ENCODE measurements at places on chromosomes 6 and 20.

GRCh38 chr20:19498756-19499155 is 259.3 kb upstream of the RIN2 start:
- no peak overlapping the region for H3K4me3 ChIP-seq
- H3K27me3 ChIP-seq, result no peaks in the 10 kb centered on the region
- H3K4me1 ChIP-seq, result no peaks in the 10 kb centered on the region
- H3K36me3 ChIP-seq, result no peaks in the 10 kb centered on the region
- DNase-seq, result no peak

DNA sequence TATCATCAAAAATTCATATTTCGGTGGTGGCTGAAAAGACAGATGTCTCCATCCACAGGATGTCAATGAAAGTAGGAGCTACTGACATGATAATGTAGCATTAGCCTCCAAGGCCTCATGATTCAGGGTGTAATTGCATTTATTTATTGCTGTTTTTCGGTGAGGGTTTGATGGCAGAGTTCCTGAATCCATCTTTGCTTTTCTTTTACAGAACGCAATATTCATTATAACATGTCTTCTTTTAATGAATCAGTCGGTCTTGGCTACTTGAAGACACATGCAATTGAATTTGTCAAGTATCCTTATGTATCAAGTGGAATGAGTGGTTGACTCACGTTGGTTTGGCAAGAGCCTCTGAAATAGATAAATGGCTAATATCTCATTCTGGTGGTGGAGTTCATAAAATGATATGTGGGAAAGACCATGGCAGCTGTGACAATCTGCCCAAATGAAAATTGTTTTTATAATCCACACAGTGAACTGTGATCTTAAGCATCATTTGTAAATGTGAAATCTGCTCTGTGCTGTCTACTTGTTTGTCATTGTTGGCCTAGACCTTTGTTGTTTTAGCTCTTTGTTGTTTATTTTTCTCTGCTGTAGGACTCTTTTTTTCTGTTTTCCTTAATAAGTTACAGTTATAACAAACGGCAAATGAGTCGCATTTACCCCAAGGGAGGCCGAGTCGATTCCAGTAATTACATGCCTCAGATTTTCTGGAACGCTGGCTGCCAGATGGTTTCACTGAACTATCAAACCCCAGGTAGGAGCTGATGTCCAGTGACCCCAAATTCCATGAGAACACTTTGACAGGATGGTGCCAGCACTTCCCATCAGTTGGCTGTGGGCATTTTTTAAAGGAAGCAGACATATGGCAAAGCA is 105.7 kb upstream of the LAMP5 start:
- no peaks in the 10 kb centered on the region for H3K27me3 ChIP-seq
- no peak overlapping the region for H3K27ac ChIP-seq
- peaks cover 46% of the 10 kb centered on the region for H3K4me1 ChIP-seq
- H3K36me3 ChIP-seq, result no peaks in the 10 kb centered on the region

GRCh38 chr6:114142258-114142657 is 171.3 kb upstream of the HDAC2 start:
- no peaks in the 10 kb centered on the region for H3K4me1 ChIP-seq
- no peak overlapping the region for H3K27ac ChIP-seq

- no peak overlapping the region for H3K27ac ChIP-seq
- no peaks in the 10 kb centered on the region for H3K36me3 ChIP-seq
- no peak overlapping the region for H3K4me3 ChIP-seq
- no peaks in the 10 kb centered on the region for H3K4me1 ChIP-seq
These were observed 541.0 kb upstream of the SPTLC3 start for GRCh38 chr20:12467758-12468157.

DNA sequence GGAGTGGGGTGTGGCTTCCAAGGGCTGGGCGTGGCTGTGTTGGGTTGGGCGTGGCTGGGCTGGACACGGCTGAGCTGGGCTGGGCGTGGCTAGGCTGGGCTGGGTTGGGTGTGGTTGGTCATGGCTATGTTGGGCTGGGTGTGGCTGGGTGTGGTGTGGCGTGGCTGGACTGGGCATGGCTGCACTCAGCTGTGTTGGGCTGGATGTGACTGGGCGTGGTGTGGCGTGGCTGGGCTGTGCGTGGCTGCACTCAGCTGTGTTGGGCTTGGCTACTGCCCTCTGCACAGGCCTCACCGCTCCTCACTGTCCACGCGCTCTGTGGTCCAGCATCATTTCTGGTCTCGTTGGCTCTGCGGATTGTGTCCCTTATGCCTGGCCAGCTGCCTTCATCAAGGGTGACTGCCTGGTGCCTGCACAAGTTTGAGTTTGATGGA is 43.5 kb upstream of the SLCO4A1 start:
- no peak for DNase-seq
- H3K27me3 ChIP-seq, result peaks cover 98% of the 10 kb centered on the region
- H3K27ac ChIP-seq, result no peak overlapping the region
- no peak overlapping the region for H3K4me3 ChIP-seq
- peaks cover 9% of the 10 kb centered on the region for H3K4me1 ChIP-seq
- H3K36me3 ChIP-seq, result no peaks in the 10 kb centered on the region

DNA sequence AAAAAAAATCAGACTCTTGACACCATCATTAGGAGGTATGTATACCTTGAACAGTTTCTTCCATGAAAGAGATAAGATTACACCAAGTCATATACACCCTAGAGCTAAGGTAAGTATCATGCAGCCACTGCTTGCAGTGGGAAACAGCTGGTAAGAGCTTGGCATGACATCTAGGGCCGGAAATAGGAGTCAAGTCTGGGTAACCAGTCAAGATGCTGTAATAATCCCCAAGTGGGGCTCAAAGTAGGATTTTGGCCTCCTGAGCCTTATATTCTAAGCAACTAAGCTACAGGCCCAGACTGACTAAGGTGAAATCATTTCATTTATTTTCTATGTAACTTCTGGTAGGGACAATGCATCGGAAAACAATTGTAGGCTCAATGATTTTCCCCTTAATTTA is 23.9 kb downstream of the TRERF1 start:
- peaks cover 7% of the 10 kb centered on the region for H3K4me1 ChIP-seq
- no peak overlapping the region for H3K4me3 ChIP-seq
- no peak for DNase-seq

GRCh38 chr6:81172056-81172740 is 580.3 kb downstream of the TENT5A start:
- H3K36me3 ChIP-seq, result no peaks in the 10 kb centered on the region
- DNase-seq, result no peak
- no peaks in the 10 kb centered on the region for H3K4me1 ChIP-seq

GRCh38 chr6:151057061-151057460 is 182.7 kb upstream of the AKAP12 start:
- H3K27me3 ChIP-seq, result no peaks in the 10 kb centered on the region
- no peaks in the 10 kb centered on the region for H3K4me1 ChIP-seq
- no peaks in the 10 kb centered on the region for H3K36me3 ChIP-seq
- H3K27ac ChIP-seq, result no peak overlapping the region
- no peak for DNase-seq

DNA sequence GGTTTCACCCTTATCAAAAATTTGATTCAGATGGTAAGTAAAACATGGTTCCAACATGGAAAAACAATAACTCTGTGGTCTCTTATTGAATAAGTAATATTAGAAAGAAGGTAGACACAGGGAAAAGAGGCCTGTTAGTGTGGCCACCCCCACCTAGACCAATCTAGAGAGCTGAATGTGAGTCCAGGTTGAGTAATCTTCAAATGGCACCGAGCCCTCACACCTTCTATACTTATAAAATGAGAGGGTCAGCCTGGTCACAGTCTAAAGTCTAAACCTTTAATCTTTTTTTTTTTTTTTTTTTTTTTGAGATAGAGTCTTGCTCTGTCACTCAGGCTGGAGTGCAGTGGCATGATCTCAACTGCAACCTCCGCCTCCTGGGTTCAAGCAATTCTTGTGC is 6.9 kb downstream of the FAM184A start:
- H3K27ac ChIP-seq, result no peak overlapping the region
- DNase-seq, result no peak
- H3K36me3 ChIP-seq, result no peaks in the 10 kb centered on the region
- no peaks in the 10 kb centered on the region for H3K27me3 ChIP-seq
- no peak overlapping the region for H3K4me3 ChIP-seq

DNA sequence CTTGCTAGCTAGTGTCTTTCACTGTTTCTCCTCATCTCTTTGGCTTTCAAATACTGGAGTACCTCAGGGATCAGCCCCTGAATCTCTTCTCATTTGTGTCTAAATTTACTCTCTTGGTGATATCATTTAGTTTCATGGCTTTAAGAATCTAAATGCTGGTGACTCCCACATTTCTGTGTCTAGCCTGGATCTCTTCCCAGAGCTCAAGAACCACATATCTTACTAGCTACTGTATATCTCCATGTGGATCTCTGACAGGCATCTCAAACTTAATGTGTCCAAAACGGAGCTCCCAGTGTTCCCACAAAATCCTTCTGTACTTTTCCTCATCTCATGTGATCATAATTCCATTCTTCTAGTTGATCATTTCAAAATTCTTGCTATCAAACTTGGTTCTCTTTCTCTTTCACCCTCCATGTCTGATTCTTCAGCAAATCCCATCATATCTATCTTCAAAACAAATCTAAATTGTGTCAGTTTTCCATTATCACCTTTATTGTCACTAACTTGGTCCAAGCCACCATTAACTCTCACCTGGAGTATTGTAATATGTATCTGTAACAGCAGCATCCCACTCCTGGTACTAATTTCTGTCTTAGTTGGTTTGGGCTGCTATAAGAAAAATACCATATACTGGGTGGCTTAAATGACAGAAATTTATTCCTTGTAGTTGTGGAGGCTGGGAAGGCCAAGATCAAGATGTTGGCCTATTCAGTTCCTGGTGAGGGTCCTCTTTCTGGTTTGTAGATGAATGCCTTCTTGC is 45.9 kb downstream of the CCDC170 start:
- no peak for DNase-seq
- no peaks in the 10 kb centered on the region for H3K4me1 ChIP-seq
- H3K36me3 ChIP-seq, result no peaks in the 10 kb centered on the region
- H3K4me3 ChIP-seq, result no peak overlapping the region
- H3K27me3 ChIP-seq, result no peaks in the 10 kb centered on the region

DNA sequence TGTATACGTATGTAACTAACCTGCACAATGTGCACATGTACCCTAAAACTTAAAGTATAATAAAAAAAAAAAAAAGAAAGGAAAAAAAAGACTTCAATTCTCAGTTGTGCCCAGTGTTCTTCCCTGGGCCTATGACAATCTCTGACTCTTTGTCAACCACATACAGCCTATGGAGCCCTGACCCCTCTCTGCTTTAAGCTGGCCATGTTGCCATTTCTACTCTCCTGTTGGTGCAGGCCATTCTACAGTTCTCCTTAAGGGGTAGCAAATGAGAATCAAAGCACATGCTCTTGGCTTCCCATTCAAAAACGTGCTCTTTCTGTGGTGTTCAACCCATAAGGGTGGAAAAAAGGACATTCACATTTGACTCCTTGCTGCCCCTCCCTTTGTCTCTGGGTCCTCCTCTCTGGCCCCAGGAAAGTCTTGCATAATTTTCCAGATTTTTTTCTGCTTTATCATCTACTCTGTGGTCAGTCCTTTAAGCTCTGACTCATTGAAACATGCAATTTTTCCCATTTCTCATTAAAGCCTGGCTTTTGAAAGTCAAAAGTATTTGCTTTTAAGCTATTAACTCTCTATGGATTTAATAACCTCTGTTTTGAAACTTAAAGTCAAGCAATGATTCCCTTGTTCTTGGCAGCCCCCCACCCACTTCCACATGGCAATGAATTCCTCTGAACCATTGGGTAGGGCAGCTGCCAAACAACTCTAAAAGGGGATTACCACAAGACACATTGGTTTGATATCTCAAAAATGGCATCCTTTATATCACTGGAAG is 208.6 kb upstream of the MCHR2 start:
- H3K4me3 ChIP-seq, result no peak overlapping the region
- H3K27ac ChIP-seq, result no peak overlapping the region
- H3K27me3 ChIP-seq, result no peaks in the 10 kb centered on the region
- DNase-seq, result no peak
- H3K36me3 ChIP-seq, result no peaks in the 10 kb centered on the region

DNA sequence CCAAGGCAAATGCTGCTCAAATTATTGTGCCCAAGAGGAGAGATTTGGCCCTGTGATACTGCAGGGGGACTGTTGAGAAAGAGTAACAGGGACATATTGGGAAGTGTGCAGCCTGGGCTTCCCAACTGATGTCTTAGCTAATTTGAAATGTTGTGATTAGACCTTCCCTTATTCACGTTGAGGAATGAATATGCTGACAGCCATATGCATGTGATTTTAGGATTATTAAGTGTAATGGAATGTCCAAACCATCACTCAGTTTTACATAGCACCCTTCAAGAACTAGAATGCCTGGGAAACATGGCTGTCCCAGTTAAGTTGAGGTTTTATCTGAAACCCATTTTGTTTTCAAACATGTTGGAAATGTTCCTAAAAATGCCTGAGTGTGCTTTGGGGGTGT is 81.4 kb downstream of the CARMIL1 start:
- H3K27ac ChIP-seq, result no peak overlapping the region
- DNase-seq, result no peak
- H3K36me3 ChIP-seq, result no peaks in the 10 kb centered on the region
- H3K4me3 ChIP-seq, result no peak overlapping the region
- H3K4me1 ChIP-seq, result peaks cover 19% of the 10 kb centered on the region

- peak; percentile 55 for DNase-seq
- no peaks in the 10 kb centered on the region for H3K36me3 ChIP-seq
- peaks cover 20% of the 10 kb centered on the region for H3K4me1 ChIP-seq
- peak overlapping the region; percentile 50 for H3K27ac ChIP-seq
These were observed 33.9 kb downstream of the TXLNB start for GRCh38 chr6:139257821-139258398.

GRCh38 chr20:59598625-59599310 is 5.6 kb upstream of the PHACTR3 start:
- no peaks in the 10 kb centered on the region for H3K36me3 ChIP-seq
- DNase-seq, result peak; percentile 36
- no peak overlapping the region for H3K4me3 ChIP-seq
- H3K27ac ChIP-seq, result no peak overlapping the region
- H3K4me1 ChIP-seq, result no peaks in the 10 kb centered on the region
- H3K27me3 ChIP-seq, result peaks cover 86% of the 10 kb centered on the region

DNA sequence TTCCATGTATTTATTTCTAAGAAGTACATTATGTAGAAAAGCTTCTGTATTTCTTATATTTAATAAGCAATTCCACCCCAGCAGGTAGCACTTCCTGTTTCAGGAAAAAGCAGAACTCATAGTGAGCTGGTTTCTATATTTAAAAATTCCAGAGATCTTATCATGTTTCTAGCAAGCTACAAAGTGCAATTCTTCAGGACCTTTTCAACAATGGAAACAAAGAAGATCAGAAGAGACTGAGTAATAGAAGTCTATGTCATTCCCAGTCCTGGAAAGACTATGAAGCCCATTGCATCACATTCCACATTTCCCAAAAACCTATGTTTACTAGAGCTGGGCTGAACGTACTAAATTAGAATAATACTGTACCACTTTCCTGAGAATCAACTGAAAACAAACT is 302.6 kb upstream of the NRSN1 start:
- H3K27ac ChIP-seq, result no peak overlapping the region
- no peaks in the 10 kb centered on the region for H3K36me3 ChIP-seq
- no peak overlapping the region for H3K4me3 ChIP-seq
- no peaks in the 10 kb centered on the region for H3K27me3 ChIP-seq

DNA sequence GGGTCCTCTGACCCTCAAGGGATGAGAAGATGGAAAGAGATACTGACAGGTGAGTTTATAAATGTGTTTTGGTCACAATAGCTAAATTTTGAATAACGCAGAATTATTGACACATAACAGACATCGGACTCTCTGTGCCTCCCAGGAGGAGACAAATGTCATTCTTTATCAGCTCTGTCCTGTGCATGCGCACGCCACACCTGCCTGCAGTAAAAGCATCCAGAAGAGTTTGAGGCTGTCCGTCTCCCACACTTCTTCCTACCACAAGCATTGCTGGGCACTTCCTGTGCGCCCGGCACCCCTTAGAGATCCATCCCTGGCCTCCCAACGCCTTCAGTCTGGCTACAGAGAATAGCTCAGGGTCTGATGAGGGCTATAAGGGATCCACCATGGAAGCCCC is 81.5 kb upstream of the CST7 start:
- H3K36me3 ChIP-seq, result no peaks in the 10 kb centered on the region
- no peaks in the 10 kb centered on the region for H3K27me3 ChIP-seq
- no peak overlapping the region for H3K4me3 ChIP-seq
- no peak overlapping the region for H3K27ac ChIP-seq
- DNase-seq, result no peak
